ENCODE measurements at places on chromosomes 3 and 15.

DNA sequence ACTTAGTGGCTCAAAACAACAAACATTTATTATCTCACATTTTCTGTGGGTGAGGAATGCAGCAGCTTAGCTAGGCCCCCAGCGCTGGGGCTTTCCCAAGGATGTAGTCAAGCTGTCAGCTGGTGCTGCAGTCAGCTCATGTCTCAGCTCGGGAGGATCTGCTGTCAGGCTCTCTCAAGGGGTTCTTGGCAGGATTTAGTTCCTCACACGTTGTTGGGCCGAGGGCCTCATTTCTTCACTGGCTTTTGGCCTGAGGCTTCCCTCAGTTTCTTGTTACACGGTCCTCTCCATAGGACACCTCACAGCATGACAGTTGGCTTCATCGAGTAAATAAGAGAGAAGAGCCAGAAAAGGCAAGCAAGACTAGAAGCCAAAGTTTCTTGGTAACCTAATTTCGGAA is 13.7 kb upstream of the U2SURP start:
- DNase-seq: no peak

- no peak for DNase-seq
Observed at GRCh38 chr3:176994891-176995781, 202.1 kb downstream of the TBL1XR1 start.

DNA sequence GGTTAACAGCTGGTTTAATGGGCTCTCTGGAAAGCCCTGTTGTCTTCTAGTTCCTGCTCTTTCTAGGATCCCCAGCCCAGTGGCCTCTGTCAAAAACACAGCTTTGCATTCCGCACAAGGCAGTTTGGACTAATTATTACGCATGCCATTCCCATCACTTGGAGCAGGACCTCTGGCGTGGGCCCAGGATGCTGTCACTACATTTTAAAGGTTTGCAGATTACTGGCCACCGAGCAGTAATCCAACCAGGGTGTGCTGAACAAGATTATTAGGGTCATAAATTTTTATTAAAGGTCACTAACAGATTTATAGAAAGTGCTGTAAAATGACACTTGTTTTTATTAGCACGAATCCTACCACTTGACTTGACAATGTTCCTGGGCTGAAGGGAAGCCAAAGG is 143.6 kb upstream of the SLC6A11 start:
- no peak for DNase-seq

- DNase-seq: no peak
Observed at GRCh38 chr3:171183042-171183441, 156.5 kb upstream of the SLC2A2 start.

GRCh38 chr15:90814191-90814821 is 54.1 kb upstream of the FURIN start:
- DNase-seq: no peak

DNA sequence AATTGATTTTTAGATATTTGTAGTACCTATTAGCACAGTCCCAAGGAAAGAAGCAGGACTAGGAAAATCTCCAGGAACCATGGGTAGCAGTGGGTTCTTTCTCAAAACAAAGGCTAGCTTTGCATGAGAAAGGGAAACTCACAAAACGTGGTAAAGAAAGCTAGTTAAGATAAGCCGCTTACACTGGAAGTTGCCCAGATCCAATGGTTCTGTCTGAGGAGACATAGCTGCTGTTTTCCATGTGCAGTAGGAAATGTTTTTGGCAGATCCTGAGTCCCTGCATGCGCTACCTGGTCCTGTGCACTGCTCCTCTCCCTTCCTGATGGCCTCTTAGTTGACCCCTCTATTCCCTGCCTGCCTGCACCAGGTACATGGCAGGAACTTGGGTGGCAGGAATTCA is 60.4 kb downstream of the TFG start:
- no peak for DNase-seq

- DNase-seq: no peak
Observed at GRCh38 chr3:18194431-18194830, 230.7 kb downstream of the SATB1 start.

GRCh38 chr3:151445273-151446001 is 15.4 kb downstream of the IGSF10 start:
- DNase-seq: no peak

DNA sequence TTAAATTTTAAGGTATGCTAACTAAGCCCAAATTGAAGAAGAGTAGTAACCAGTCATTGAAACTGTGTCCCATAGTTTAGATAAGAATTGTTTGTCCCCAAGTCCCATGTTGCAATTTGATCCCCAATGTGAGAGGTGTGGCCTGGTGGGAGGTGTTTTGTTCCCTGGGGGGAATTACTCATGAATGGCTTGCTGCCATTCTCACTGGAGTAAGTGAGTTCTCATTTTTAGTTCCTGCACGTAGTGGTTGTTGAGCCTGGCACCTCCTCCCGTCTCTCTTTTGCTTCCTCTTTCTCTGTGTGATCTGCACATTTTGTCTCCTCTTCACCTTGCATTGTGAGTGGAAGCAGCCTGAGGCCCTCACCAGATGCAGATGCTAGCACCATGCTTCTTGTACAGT is 1271.0 kb downstream of the NSUN3 start:
- no peak for DNase-seq

- no peak for DNase-seq
Observed at GRCh38 chr3:111729087-111729846, 129.8 kb upstream of the PHLDB2 start.

- DNase-seq: no peak
Observed at GRCh38 chr3:73043414-73043813, 18.0 kb upstream of the EBLN2 start.

DNA sequence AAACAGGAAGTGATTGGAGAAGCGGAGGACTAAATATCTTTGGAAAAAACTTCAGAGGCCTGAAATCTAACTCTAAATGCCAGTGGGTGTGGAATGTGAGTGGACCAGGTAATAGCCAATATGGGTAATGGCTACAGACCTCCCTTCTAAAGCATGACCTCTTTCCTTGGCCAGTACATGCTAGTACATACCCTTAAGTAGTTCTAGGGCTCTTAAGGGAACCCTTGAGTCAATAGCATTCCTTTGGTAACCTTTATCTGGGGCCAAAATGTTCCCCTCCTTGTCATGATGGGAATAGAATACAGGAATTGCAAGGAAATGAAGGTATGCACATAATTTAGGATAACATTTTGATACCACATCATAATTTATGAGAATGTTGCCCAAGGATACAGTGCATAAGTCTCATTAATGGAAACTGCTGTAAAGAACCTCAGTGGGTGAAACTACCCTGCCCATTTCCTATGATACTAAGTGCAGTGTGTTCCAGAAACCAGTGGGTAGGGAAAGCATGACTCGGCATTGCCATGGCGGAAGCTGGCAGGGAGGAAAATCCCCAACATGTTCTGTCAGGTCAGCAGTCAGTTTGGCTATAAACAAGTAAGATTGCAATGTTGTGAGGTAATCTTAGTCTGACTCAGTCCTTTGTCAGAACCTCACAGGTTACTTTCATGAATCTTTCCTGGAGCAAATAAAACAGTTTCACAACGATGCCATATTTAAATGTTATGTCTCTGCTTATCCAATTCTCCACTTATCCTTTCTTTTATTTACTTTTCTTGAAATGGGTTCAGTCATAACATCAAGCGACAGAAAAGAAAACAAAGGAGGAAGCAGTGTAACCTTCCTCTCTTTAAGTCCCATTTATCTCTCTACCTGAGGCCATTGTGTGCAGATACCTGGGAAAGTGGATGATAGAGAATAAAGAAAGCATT is 23.5 kb upstream of the RAP2B start:
- DNase-seq: no peak

GRCh38 chr3:132343018-132343612 is 25.9 kb downstream of the ACP3 start:
- DNase-seq: peak; percentile 25

DNA sequence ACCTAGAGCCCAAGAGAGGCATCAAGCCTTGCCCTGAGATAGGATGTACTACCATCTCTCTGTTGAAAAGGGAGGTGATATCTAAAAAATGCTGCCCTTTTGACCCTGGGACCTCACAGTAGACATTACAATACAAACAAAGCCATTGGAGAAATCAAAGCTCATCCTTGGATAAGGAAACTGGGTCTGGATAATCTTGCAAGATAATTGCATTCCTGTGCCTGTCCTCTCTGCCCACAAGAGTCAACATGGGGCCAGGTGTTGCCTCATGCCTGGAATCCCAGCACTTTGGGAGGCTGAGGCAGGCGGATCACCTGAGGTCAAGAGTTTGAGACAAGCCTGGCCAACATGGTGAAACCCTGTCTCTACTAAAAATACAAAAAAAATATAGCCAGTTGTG is 57.3 kb upstream of the DLG1 start:
- DNase-seq: no peak

DNA sequence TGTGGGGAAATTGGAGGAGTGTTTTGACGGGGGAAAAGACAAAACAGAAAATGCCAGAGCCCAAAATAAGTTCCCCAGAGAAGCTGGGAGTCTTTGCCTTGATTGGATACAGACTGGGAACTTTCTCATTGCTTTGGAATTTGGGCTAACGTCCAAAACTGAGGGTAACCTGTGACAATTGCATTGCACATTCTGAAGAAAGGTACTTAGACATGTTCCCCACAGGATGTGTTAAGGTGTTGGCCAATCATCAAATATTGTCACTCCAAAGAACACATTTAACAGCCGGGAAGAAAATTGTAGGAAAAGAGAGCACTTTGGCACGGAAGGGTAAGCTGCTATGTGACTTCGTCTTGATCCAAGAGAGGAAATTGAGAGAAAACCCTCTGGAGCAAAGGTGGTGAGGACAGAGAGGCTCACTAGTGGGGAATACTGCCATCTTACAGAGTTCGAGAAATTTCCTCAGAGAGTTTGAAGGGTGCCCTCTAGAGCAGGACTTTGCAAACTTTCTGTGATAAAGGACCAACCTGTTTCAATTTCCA is 619.5 kb upstream of the TBL1XR1 start:
- no peak for DNase-seq

DNA sequence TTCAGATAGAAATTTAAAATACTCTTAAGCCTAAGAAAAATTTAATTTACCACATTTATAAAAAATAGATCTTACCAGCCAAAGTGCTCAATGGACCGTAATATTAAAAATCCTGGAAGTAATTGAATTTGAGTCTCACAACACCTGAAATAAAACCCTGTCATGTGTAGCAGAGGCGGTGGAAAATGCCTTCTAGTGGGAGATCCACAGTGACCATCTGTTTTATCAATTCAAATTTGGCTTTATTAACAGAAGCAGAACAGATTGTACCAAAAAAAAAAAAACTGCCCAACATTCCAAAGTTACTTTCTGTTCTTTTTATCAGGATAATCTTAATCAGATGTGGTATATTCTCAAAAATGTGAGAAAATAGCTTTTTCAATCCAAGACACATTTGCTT is 71.7 kb downstream of the DMXL2 start:
- DNase-seq: no peak

GRCh38 chr15:35522061-35522460 is 23.9 kb downstream of the DPH6 start:
- no peak for DNase-seq

DNA sequence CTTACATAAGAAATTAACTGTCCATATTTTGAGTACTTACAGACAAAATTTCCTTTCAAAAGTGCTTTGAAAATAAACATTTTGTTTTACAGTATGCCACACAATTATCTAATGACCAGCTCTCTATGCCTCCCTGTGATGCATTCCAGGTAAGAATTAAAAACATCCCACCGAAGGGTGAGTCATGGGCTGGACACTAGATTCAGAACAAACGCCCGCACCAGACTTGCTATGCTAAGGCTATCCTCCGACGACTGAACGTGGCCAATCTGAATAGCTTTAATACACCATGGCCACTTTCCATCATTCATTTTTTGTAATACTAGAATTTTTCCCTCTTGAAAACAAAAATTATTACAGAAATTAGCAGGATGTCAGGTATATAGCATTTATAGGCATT is 139.8 kb upstream of the TNIK start:
- DNase-seq: no peak

GRCh38 chr3:58009749-58010535 is 1.7 kb downstream of the FLNB start:
- no peak for DNase-seq

- no peak for DNase-seq
Observed at GRCh38 chr15:78989701-78990240, 44.9 kb upstream of the CTSH start.

DNA sequence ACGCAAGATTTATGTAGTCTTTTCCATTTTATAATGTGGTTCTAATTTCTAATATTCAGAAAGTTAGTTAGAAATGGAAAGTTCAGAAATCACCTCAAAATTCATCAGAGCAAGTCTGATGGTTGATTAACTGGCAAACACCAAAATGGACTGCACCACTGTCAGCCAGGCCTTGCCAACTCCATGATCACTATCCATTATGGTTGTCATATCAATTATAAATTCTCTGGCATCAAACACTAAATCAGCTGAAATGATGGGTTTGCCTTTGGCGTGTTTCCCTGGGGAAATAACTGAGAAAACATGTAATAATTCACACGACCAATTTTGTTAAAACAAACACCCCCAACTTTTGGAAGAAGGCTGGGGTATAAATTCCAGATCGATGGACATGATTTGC is 219.4 kb downstream of the CDIN1 start:
- DNase-seq: no peak

DNA sequence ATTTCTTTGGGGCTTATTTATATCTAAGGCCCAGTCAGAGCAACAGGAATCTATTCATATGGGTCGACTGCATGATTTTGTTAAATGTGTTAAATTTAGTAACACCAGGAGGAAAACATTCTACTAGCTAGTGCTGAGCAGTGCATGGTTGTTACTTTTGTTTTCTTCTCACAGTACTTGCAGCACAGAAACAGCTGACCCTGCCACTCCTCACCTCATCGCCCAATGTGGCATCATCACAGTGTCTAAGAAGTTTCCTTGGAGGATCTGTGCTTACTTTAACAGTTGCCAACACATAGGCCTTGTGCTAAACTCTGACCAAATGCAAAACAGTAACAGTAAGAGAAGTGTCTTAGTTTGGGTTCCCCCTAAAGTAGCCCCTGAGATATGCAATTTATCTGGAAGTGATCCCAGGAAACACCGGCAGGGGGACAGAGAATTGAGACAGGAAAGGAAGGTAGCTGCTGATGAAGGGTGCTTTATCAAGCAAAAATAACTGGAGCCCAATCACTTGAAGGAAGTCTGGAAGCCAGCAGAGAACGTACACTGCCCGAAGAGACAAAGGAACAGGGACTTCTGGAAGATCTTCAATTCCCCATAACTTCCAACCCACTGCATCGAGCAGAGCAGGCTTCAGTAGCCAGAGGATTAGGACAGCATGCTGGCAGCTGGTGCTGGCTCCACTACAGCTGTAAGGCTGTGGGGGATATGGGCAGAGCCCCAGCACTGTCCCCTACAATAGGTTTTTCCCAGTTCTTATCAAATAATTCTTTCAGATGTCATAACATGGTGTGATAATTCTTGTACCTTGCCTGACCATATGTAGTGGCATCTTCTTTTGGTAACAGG is 36.0 kb upstream of the ULK4 start:
- DNase-seq: no peak

DNA sequence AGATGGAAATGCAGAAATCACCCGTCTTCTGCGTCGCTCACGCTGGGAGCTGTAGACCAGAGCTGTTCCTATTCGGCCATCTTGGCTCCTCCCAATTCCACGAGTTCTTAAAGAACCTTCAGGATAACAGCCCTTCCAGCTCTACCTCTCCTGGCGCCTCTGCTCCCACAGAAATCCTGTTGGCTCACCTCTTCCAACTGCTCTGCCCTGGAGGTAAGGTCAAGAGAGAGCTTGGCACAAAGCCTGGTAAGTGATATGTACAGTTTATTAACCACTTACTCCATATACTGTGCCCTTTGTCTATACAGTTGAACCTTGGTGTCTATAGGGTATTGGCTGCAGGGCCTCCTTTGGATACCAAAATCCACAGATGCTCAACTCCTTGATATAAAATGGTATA is 17.8 kb upstream of the FGF12 start:
- DNase-seq: no peak

GRCh38 chr15:35783203-35783602 is 237.2 kb upstream of the DPH6 start:
- no peak for DNase-seq
